ENCODE measurements at places on chromosomes 12 and 14.

DNA sequence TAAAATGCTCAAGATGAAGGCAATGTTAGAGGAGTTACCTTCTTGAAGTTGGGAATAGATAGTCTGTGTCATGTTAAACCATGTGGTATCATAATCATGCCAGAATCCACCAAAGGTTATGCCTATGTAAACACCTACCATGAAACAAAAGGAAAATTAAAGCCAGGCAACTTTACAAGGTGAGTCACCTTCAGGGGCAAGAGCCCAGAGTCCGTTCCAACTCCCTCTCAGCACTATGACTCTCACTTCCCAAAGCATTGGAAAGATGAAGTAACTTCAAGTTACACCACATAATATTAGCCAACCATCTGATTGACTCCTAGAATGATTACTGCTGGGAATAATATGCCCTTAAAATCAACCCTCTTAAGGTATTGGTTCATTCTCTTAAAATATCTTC is 38.5 kb downstream of the CATSPERB start:
- no peak overlapping the region for H3K27ac ChIP-seq
- H3K36me3 ChIP-seq: no peaks in the 10 kb centered on the region
- no peaks in the 10 kb centered on the region for H3K4me1 ChIP-seq
- no peak for DNase-seq
- no peaks in the 10 kb centered on the region for H3K27me3 ChIP-seq

DNA sequence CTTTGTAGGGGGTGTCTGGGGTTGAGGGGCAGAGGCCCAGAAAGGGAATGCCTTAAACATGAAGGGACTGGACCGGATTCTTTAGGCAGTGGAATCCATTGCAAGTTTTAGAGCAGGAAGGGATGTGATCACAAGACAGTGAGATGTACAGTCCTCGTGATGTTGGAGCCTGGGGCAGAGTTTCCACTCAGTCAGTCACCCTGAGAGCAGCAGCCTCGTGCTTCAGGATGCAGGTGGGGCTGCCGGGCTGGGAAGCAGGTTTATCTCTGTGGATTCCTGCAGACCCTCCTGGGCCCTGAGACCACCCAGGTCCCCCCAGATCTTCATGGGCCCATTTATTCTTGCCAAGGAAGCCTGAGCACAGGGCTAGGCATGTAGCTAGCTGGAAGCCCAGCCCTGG is 38.5 kb downstream of the RIN3 start:
- no peak for DNase-seq
- no peaks in the 10 kb centered on the region for H3K36me3 ChIP-seq
- H3K4me1 ChIP-seq: peaks cover 19% of the 10 kb centered on the region
- H3K4me3 ChIP-seq: no peak overlapping the region

DNA sequence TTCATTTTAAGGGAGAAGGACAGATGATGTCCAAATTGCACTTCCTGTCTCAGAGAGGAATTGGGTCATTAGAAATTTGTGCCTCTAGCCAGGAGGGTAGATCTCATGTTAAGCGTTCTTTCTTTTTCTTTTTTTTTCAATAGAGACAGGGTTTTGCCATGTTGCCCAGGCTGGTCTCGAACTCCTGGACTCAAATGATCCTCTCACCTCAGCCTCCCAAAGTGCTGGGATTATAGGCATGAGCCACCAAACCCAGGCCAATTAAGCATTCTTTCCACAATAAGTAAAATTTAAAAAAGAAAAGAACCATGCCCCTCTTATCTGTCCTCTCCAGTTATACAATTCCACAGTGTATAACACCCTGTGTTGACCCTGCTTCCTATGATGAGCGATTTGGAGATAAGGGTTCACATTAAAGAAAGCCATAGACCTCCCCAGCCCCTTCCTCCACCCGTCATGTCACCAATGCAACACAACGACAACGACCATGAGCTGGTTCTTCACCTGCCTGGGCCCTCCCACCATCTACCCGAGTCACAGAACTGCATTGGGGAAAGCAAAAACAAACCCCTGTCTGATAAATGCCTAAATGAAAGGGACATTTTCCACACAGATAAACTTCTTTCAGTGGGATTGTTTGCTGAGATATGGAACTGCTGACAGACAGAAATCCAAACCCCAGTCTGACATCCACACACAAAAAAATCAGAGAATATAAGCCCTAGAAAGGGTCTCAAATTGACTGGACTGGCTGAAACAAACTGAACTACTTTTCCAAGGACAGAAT is 37.3 kb downstream of the SSH1 start:
- no peak for DNase-seq
- H3K4me3 ChIP-seq: no peak overlapping the region
- no peaks in the 10 kb centered on the region for H3K4me1 ChIP-seq
- H3K36me3 ChIP-seq: no peaks in the 10 kb centered on the region
- no peaks in the 10 kb centered on the region for H3K27me3 ChIP-seq

- no peak overlapping the region for H3K4me3 ChIP-seq
- no peaks in the 10 kb centered on the region for H3K4me1 ChIP-seq
- DNase-seq: no peak
- no peaks in the 10 kb centered on the region for H3K27me3 ChIP-seq
These were observed 103.3 kb downstream of the C12orf75 start for GRCh38 chr12:105433804-105434203.

- no peaks in the 10 kb centered on the region for H3K27me3 ChIP-seq
- H3K4me3 ChIP-seq: no peak overlapping the region
- no peak for DNase-seq
- H3K4me1 ChIP-seq: no peaks in the 10 kb centered on the region
These were observed 139.3 kb downstream of the ADGRD1 start for GRCh38 chr12:131092901-131093603.

DNA sequence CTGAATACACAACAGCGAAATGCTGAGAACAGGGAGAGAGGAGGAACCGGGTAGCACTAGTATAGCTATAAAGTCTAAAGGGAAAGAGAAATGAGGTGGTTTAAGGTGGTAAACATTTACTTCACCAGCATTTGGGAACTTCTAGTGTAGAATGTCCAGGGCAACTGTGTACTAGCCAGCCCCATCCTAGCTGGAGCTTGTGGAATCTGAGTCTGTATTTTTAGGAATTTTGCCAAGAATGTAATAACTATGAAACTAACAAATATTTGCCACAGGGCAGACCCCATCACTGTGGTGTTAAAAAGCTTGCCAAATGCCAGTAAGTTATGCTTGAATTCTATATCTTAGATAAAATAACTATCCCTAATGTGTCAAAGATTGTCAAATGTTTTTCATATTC is 398.9 kb upstream of the MIS18BP1 start:
- no peaks in the 10 kb centered on the region for H3K4me1 ChIP-seq
- H3K27ac ChIP-seq: no peak overlapping the region
- no peak overlapping the region for H3K4me3 ChIP-seq
- no peak for DNase-seq
- H3K36me3 ChIP-seq: no peaks in the 10 kb centered on the region

DNA sequence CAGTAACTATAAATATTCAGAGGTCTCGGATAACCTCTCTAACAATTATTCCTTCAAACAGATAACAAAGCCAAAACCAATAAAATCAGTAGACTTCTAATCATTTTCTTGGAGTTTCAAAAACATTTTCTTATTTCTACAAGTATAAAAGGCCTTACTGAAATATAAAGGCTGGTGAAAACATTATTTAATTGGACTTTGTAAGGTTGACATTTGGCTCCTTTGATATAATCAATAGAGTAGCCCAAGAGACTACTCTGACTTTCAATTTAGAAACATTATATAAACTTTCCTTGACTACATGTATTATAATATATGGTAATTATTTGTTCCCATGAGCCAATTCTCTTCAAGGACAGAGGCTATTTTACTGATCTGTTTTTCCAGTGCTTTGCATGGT is 68.3 kb downstream of the OSBPL8 start:
- H3K27me3 ChIP-seq: no peaks in the 10 kb centered on the region
- no peak for DNase-seq
- H3K27ac ChIP-seq: no peak overlapping the region
- no peaks in the 10 kb centered on the region for H3K4me1 ChIP-seq

GRCh38 chr12:109736552-109737108 is 23.0 kb downstream of the FAM222A start:
- DNase-seq: no peak
- H3K36me3 ChIP-seq: no peaks in the 10 kb centered on the region
- no peaks in the 10 kb centered on the region for H3K4me1 ChIP-seq
- H3K4me3 ChIP-seq: no peak overlapping the region
- H3K27ac ChIP-seq: no peak overlapping the region

DNA sequence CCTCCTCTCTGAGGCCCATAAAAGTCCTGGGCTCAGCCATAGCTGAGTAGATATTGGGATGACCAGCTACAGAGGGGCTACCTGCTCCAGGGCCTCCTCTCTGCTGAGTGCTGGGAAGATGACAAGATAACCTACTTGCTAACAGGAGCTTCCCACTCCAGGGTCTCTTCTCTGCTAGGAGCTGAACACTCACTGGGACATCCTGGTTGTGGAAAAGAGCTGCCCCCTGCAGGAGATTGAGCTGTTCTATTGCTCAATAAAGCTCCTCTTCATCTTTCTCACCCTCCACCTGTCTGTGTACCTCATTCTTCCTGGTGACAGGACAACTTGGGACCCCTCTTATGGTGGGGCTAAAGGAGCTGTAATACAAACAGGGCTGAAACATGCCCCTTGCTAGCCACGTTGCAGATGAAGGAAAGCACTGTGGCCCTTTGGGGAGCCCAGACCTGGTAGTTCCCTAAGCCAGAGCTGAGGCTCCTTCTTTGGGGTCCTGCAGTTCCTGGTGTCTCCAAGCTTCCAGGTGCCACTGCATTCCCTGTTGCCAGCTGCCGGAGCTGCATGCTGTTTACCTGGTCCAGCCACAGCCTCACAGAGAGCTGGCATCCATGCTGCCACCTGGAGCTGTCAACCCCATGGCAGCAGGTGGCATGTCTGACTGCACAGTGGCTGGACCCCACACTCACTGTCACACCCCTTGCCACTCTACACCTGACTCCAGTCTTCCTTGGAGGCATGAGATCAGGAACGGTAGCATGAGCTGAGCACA is 598.5 kb upstream of the LMO3 start:
- H3K36me3 ChIP-seq: no peaks in the 10 kb centered on the region
- no peaks in the 10 kb centered on the region for H3K27me3 ChIP-seq
- no peak overlapping the region for H3K4me3 ChIP-seq

GRCh38 chr12:55469291-55469690 is 647 bp downstream of the OR6C70 start:
- no peak for DNase-seq
- H3K36me3 ChIP-seq: no peaks in the 10 kb centered on the region
- H3K27me3 ChIP-seq: no peaks in the 10 kb centered on the region
- no peak overlapping the region for H3K27ac ChIP-seq

GRCh38 chr14:58731465-58732293 is 93.9 kb downstream of the DACT1 start:
- H3K27me3 ChIP-seq: no peaks in the 10 kb centered on the region
- H3K4me1 ChIP-seq: no peaks in the 10 kb centered on the region
- H3K4me3 ChIP-seq: no peak overlapping the region
- no peak for DNase-seq
- H3K36me3 ChIP-seq: no peaks in the 10 kb centered on the region

- no peaks in the 10 kb centered on the region for H3K27me3 ChIP-seq
- H3K36me3 ChIP-seq: no peaks in the 10 kb centered on the region
- no peak overlapping the region for H3K4me3 ChIP-seq
- no peaks in the 10 kb centered on the region for H3K4me1 ChIP-seq
These were observed 81.4 kb upstream of the REP15 start for GRCh38 chr12:27614866-27615265.

GRCh38 chr14:65476273-65476941 is 63.9 kb downstream of the FUT8 start:
- no peak for DNase-seq
- H3K27me3 ChIP-seq: no peaks in the 10 kb centered on the region
- H3K36me3 ChIP-seq: no peaks in the 10 kb centered on the region
- H3K27ac ChIP-seq: no peak overlapping the region

- H3K27ac ChIP-seq: no peak overlapping the region
- H3K4me3 ChIP-seq: no peak overlapping the region
- H3K27me3 ChIP-seq: no peaks in the 10 kb centered on the region
These were observed 271.1 kb upstream of the G2E3 start for GRCh38 chr14:30287579-30288445.
